ENCODE measurements at places on chromosomes 11 and 22.

DNA sequence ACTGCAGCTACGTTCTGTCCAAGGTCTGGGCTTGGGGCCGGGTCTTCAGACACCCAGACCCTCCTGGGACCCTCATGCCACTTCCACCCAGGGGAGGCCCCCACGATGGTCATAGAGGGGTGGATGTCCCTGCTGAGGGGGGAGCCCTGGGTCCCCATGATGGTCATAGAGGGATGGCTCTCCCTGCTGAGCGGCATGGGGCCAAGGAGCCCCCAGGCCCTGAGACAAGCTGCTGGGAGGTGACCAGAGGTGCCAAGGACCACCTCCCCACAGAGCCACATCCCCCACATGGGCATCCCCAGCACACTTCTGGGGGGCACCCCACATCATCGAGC is 7.2 kb downstream of the MUC5B start:
- no peak for DNase-seq

GRCh38 chr11:12496181-12497025 is 119.0 kb downstream of the PARVA start:
- DNase-seq: no peak

GRCh38 chr11:110973401-110973980 is 261.3 kb upstream of the ARHGAP20 start:
- DNase-seq: no peak

DNA sequence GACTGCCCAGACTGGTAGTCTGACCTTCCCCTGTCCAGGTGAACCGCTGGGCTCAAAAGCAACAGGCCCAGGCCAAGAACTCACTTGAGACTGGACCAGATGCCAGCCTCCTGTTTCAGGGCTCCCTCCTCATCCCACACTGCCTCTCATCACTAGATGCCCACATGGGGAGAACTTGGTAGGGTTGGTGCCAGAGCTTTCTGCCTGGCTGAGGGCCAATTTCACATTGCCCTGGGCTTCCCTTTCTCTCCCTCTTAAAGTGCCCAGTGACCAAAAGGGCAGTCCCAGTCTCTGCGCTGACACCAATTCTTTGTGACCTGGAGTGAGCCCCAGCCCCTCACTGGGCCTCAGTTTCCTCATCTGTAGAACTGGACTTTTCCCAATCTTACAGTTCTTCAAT is 41.7 kb downstream of the C11orf58 start:
- DNase-seq: no peak

- no peak for DNase-seq
Observed at GRCh38 chr11:6350043-6350442, 29.7 kb upstream of the CAVIN3 start.

DNA sequence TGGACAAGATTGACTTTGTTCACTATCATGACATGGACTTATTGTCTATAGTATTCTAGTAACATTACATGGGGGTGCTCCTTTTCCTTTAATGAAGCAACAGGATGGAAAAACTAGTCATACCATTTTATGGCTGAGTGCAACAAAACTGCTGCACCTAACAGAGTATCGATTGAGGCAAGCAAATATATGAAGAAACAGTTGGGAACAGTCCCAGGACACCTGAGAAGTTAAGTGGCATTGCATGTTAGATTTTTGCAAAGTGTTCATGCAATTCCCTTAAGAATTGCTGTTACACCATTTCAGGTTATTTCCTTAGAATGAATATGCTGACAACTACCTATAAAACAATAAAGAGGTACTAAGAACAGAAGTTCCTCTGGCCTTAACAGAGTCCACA is 541.5 kb upstream of the ANO3 start:
- DNase-seq: no peak

GRCh38 chr11:111691741-111692140 is 74.4 kb downstream of the PPP2R1B start:
- DNase-seq: no peak

- no peak for DNase-seq
Observed at GRCh38 chr11:2459796-2460531, 15.2 kb downstream of the KCNQ1 start.

DNA sequence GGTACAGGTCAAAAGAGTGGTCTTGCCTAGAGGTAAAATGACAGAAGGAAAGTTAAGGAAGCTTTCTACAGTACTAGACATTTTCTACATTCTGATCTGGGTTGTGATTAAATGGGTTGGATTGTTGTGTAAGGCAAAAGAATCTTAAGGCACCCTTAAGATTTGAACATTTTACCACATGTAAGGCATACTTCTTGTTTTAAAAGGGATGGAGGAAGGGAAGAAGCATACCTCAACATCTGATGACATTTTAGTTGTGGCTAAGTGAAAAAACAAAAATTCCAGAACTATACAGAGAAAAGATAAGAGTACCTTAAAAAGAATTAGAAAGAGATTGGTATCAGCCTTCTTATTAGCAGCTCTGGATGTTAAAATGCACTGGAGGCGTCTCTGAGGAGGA is 356.0 kb upstream of the CADM1 start:
- DNase-seq: no peak

GRCh38 chr22:35727436-35727835 is 9.8 kb downstream of the APOL5 start:
- no peak for DNase-seq

GRCh38 chr11:1561266-1561665 is 10.8 kb downstream of the DUSP8 start:
- DNase-seq: no peak

GRCh38 chr11:115906171-115906570 is 402.0 kb upstream of the CADM1 start:
- DNase-seq: no peak

GRCh38 chr11:121408830-121409229 is 43.3 kb upstream of the SORL1 start:
- DNase-seq: no peak

DNA sequence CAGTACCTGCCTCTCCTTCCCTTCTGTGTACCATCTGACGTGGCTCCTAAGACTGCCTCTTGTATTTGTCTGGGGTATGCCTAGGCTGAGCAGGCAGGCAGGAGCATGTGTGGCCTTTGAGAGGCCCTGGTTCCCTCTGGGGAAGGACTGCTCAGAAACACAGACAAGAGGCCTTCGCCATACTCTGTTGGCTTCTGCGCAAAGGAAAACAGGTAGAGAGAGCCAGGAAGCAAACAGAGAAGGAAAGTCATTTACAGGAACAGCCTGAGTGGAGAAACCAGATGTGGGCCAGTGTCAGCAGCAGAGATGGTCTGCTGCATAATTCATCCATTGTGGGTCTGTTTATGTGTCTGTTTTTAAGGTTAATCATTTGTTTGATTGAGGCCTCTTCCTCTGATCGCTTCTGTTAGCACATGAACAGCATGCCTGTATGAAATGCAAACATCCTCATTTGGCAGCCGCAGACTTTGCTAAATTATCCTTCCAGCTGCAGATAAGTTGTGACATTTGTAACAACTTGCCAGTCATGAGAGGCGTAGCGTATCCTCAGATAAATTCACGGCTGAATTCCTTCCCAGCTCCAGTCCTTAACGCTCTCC is 119.4 kb downstream of the GALNT18 start:
- no peak for DNase-seq

DNA sequence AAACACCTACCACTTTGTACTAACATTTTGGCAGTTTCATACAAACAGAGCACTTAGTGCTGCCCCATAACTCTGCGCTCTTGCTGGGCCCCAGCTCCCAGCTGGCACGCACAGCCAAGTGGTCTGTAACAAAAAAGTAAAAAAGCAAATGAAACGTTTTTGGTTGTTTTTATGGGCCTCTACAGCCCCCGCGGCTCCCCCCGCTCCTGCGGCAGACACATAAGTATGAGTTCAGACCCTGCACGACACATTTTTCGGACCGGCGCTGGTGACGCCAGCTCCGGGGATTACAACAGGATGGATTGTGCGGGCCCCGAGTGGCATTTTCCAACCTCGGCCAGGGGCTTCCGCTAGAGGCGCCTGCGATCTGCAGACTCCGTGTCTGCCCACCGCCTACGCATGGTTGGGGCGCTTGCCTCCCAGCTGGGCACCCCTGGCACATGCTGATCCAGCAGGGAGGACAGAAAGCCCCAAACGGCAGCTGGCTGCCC is 418.2 kb downstream of the SOX6 start:
- no peak for DNase-seq

DNA sequence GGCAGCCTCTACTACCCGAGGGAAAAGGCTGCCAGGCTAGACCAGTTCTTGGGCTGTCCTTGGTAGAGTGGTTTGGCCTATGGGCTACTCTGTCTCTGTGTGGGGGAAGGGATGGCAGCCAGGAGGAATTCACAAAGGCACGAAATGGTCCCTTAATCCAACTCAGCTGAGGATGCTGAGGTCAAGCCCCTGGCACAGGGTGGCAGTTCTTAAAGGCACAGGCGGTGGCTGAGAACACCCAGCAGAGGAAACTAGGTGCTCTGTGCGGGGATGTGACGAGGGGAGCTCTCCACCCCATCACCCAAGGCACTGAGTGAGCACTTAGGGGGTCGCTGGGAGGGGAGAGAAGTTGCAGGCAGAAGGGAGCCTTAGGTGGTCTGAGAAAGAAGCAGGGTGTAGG is at the start of gene MFRP:
MFRP (minus strand) TSS at position 101 of the 400 bp plus-strand sequence. CDS start 192 bp downstream, outside the sequence.
- no peak for DNase-seq

- DNase-seq: no peak
Observed at GRCh38 chr11:105070306-105070705, 25.2 kb upstream of the CARD16 start.

DNA sequence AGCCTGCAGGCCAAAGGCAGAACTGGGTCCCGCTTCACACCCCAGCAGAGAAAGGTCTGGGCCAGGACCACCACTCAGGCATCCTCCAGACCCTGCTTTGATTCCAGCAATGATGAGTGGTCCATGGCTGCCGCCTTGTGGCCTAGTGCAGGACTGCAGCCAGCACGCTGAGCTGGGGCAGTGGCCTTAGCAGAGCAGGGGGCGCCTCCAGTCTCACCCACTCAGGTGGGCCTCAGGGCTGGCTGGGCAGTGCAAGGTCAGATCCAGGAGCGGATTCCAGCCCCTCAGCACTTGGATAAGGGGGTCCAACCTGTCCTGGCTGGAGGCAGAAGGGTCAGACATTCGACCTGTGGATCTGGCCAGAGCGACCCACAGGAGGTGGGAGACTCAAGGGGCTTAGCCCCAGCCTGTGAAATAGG is 9.6 kb upstream of the PDE2A start:
- peak; percentile 92 for DNase-seq

DNA sequence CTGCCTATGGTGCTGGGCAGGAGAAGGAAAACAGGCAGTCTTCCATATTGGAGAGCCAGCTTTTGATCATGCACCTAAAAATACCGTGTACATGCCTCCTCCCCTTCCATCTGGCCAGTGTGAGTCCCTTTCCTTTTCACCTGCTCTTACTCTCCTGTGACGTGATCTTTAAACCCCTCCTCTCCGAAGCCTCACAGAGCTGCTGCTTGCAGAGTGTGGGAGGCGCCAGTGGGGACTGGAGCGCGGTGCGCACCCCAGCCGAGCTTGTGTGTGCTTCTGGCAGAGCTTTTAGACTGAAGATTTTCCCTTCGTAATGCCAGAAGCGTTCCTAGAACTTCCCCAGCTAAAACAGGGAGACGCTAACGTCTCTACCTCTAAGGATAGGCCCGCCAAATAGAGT is 29.8 kb downstream of the MUC6 start:
- DNase-seq: no peak

DNA sequence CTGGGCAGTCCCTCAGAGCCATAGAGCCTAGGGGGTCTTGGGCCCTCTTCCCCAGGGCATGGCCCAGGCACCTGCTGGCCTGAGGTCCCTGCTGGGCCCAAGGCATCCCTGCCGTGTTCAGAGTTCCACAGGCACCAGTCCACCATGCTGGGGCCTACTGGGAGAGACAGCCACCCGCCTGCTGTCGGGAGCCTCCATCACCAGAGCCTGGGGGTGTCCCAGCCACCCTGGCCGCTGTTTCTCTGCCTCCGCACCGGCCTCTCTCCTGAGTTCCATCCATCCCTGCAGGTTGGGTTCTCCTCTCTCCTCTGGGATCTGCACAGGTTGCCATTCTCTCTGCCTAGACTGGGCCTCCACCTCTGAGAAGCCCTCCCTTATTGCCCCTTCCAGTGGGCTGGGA is 68.6 kb downstream of the KCNQ1 start:
- peak; percentile 3 for DNase-seq

GRCh38 chr11:35030716-35031213 is 108.2 kb upstream of the CD44 start:
- no peak for DNase-seq

DNA sequence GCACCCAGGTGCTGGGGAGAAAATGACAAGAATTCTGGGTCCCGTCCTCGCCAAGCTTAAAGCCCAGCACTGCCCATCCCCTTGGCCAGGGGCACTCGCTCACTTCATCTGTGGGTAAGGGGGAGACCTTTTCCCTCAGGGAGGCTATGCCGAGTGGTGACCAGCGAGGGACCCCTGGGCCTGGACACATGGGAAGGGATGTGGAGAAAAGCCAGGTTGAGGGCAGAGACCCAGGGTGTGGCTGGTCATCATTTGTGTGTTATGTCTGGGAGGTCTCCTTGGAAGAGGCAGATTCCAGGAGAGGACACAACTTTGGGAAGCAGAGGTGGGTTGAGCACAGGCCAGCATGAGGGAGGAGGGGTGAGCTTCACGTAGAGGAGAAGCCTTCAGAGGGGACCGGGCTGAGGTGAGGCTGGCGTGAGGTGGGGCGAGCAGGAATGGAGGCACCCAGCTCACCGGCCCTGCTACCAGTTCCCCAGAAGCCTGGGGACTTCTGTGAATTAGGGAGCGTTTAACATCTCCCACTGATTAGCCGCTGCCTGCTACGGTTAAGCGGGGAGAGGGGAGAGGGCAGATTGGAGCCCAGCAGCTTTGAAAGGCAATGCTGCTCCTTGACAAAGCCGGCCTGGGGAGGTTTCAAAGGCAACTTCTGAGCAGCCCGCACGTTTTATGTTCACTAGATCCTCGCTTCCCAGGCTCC is 25.8 kb upstream of the NECTIN1 start:
- no peak for DNase-seq

GRCh38 chr11:833114-833791 is 501 bp downstream of the CD151 start:
- no peak for DNase-seq

GRCh38 chr11:63877658-63878241 is 38.8 kb downstream of the MARK2 start:
- no peak for DNase-seq

DNA sequence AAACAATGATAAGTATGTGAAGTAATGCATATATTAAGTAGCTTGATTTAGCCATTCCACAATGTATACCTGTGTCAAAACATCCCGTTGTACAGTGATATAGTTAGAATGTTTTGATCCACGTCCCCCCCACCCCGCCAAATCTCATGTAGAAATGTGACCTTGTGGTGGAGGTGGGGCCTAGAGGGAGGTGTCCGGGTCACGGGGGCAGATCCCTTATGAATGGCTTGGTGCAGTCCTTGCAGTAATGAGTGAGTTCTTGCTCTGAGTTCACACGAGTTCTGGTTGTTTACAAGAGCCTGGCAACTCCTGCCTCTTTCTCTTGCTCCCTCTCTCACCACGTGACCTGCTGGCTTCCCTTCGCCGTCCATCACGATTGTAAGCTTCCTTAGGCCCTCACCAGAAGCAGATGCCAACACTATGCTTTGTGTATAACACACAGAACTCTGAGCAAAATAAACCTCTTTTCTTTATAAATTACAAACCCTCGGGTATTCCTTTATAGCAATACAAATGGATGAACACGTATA is 41.6 kb downstream of the FANCF start:
- DNase-seq: no peak

GRCh38 chr11:58497951-58498350 is 10.0 kb downstream of the OR5B21 start:
- no peak for DNase-seq
